Peyer's patch (tissue), 4 donors: ENCODE measurements at places on chromosomes 12 and 14. TPM values are rescaled to one million over a fixed set of nuclear protein-coding genes. Genes with fewer than 3 reads are reported as not detected.
A peak's percentile ranks its signal among the peaks of the same experiment; 100 is the strongest.

The FAIM2 gene
- 2.4 TPM for total RNA-seq

The AJUBA gene
- total RNA-seq = 0.70 TPM

The IL22 gene
- not detected for total RNA-seq

The ESRRB gene
- not detected for total RNA-seq

The SLC39A5 gene
- 950 TPM for total RNA-seq

The CLEC4D gene
- not detected for total RNA-seq

The CCDC197 gene
- total RNA-seq = not detected

The ZNF84 gene
- 39.6 TPM for total RNA-seq

The LUM gene
- total RNA-seq = 59.4 TPM

The OR11H12 gene
- not detected for total RNA-seq

The TAS2R30 gene
- 12.9 TPM for total RNA-seq

The CCND2 gene
- 91.0 TPM for total RNA-seq

DNA sequence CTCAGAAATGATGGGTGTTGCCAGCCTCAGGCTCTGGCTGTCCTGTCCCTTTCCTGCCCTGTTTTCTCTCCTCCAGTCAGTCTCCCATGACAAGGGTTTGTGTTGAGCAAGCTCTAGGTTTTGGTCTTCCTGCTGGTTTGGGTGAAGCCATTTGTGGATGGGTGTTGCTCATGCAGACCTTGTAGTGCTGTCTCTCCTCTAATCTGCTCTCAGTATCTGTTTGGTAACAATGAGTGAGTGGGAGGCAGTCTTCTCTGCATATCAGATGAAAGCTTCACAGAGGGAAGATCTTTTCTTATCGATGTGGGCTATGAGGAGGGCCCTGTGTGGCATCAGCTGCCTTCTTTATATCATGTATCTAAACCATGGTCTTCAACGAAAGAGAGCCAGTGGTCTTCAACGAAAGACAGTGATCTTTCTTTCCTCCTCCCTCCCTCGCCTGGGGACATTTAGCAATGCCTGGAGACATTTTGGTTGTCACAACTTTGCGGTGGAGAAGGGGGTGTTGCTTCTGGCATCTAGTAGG lies 3.6 kb downstream of the CMA1 start:
- no peaks in the 10 kb centered on the region for H3K36me3 ChIP-seq
- H3K27ac ChIP-seq = no peak overlapping the region
- no peaks in the 10 kb centered on the region for H3K27me3 ChIP-seq
- H3K4me1 ChIP-seq = no peaks in the 10 kb centered on the region
- H3K4me3 ChIP-seq = no peak overlapping the region

GRCh38 chr14:68853749-68854148 lies 60.9 kb upstream of the ZFP36L1 start:
- H3K4me3 ChIP-seq = no peak overlapping the region
- no peak overlapping the region for H3K27ac ChIP-seq
- H3K4me1 ChIP-seq = no peaks in the 10 kb centered on the region
- H3K36me3 ChIP-seq = no peaks in the 10 kb centered on the region
- DNase-seq = no peak

DNA sequence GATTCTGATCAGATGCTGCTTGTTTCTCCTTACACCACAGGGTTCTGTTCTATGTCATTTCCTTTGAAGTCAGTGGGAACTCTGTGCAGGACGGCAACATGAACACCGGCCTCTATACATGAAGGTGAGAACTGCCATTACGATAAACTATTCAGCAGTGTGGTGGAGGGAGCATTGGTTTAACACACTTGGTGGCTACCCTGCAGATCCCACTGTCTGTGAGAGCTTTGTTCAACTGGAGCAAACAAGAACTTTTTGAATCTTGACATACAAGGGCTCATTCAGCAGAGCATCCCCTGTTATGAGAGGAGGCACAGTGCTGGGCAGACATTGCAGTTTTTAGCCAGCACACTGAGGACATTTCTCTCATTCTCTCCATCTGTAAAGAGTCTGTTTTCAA lies 10.7 kb upstream of the FRS2 start:
- H3K27me3 ChIP-seq = no peaks in the 10 kb centered on the region
- DNase-seq = no peak
- H3K4me3 ChIP-seq = no peak overlapping the region
- H3K27ac ChIP-seq = no peak overlapping the region

- no peaks in the 10 kb centered on the region for H3K4me1 ChIP-seq
- no peak overlapping the region for H3K27ac ChIP-seq
- no peaks in the 10 kb centered on the region for H3K36me3 ChIP-seq
- no peak overlapping the region for H3K4me3 ChIP-seq
- H3K27me3 ChIP-seq = no peaks in the 10 kb centered on the region
Measured at GRCh38 chr12:19214020-19214419, 84.5 kb downstream of the PLEKHA5 start.

DNA sequence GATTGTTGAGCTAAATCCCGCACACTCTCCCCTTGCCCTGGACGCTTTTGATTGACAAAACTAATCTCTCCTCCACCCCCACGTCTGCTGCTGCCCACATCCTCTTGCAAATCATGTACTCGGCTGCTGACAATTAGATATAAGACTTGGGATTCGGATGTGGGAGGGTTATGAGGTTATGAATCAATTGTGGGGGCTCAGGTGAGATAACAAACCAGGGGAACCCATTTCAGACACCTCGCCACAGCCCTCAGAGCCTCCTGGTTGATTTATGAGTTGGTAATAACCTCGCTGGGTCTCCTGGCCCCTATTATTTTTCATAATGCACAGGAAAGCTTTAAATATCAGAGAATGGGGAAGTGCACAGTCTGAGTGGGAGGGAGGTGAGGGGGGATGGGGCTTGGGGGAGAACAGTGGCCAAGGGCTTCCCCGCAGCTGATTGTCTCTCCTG lies 449.9 kb downstream of the DPF3 start:
- DNase-seq = peak; percentile 59
- no peaks in the 10 kb centered on the region for H3K36me3 ChIP-seq
- H3K27ac ChIP-seq = no peak overlapping the region
- H3K4me3 ChIP-seq = no peak overlapping the region
- H3K27me3 ChIP-seq = no peaks in the 10 kb centered on the region
- H3K4me1 ChIP-seq = no peaks in the 10 kb centered on the region

- no peak for DNase-seq
- no peaks in the 10 kb centered on the region for H3K36me3 ChIP-seq
- H3K4me1 ChIP-seq = no peaks in the 10 kb centered on the region
- H3K4me3 ChIP-seq = no peak overlapping the region
- H3K27me3 ChIP-seq = no peaks in the 10 kb centered on the region
Measured at GRCh38 chr12:18690653-18691052, 47.2 kb downstream of the PLCZ1 start.

DNA sequence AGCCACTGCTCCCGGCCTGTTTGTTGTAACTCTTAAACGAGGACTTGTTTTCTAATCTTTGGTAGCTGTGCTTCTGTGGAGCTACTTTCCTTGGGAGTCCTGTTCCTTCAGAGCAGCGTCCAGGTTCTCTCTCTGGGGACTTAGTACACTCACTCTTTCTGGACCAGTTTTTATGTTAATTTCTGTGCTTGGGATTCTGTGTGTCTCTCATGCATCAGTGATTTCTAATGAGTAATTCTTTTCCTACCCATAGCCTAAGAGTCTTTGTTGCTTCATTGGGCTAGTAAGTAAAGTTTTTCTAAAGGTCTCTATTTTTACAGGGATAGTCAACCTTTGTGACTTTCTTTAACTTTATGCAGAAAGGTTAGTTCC lies 289.3 kb downstream of the FBXL14 start:
- H3K4me1 ChIP-seq = no peaks in the 10 kb centered on the region
- no peak overlapping the region for H3K27ac ChIP-seq
- H3K4me3 ChIP-seq = no peak overlapping the region

DNA sequence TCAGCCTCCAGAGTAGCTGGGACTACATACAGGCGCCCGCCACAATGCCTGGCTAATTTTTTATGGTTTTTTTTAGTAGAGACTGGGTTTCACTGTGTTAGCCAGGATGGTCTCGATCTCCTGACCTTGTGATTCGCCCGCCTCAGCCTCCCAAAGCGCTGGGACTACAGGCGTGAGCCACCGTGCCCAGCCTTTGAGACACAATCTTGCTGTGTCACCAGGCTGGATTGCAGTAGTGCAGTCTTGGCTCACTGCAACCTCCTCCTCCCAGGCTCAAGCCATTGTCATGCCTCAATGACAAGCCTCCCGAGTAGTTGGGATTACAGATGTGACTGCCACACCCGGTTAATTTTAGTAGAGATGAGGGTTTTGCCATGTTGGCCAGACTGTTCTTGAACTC lies 21.3 kb upstream of the STRN3 start:
- no peak overlapping the region for H3K4me3 ChIP-seq
- H3K4me1 ChIP-seq = no peaks in the 10 kb centered on the region
- no peaks in the 10 kb centered on the region for H3K27me3 ChIP-seq
- no peak overlapping the region for H3K27ac ChIP-seq

DNA sequence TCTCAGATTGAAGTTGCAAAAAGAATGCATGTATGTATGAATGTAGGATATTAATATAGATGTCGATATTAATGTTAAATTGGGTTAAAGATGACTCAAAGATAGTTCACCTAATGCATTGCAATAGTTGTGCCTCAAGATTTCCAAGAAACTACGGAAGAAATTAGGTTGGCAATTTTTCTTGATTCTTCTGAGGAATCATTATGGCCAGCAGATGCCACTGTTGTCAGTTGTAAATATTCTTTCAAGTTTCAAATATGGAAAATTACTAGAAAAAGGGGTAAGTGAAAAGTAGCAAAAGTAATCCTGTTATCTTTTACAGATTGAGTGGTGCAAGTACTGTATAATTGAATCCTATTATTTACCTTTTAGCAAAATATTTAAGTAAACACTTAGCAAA lies 202.1 kb downstream of the ADAMTS20 start:
- no peaks in the 10 kb centered on the region for H3K36me3 ChIP-seq
- no peaks in the 10 kb centered on the region for H3K4me1 ChIP-seq
- no peaks in the 10 kb centered on the region for H3K27me3 ChIP-seq
- DNase-seq = no peak

GRCh38 chr12:124623344-124624035 lies 56.1 kb upstream of the NCOR2 start:
- no peak overlapping the region for H3K4me3 ChIP-seq
- H3K27ac ChIP-seq = no peak overlapping the region
- no peaks in the 10 kb centered on the region for H3K27me3 ChIP-seq
- no peaks in the 10 kb centered on the region for H3K4me1 ChIP-seq
- no peaks in the 10 kb centered on the region for H3K36me3 ChIP-seq
- DNase-seq = no peak

GRCh38 chr14:104051092-104051813 lies 34.2 kb upstream of the ASPG start:
- no peaks in the 10 kb centered on the region for H3K27me3 ChIP-seq
- no peak overlapping the region for H3K27ac ChIP-seq
- H3K36me3 ChIP-seq = no peaks in the 10 kb centered on the region
- no peak overlapping the region for H3K4me3 ChIP-seq

GRCh38 chr12:25248137-25248536 lies 2.6 kb downstream of the KRAS start:
- no peaks in the 10 kb centered on the region for H3K36me3 ChIP-seq
- no peak overlapping the region for H3K27ac ChIP-seq
- H3K4me3 ChIP-seq = no peak overlapping the region
- peaks cover 7% of the 10 kb centered on the region for H3K4me1 ChIP-seq

DNA sequence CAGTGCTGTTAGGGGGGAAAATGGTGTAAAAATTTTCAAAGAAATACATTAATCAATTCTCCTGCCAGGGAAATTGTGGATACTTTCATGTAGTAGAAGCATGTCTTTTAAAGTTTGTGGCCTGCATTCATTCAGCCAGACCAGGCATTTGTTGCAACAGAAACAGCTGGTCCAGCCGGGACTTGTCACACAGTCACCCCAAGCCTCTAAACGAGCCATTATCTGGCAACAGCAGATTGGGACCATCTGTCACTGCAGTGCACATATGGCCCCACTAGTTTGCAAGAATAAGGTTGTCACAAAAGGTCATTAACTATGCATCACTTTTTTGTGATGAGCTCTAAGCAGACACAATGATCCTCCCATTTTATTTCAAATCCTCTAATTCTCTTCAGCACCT lies 193.9 kb downstream of the PHLDA1 start:
- H3K27me3 ChIP-seq = no peaks in the 10 kb centered on the region
- DNase-seq = no peak
- H3K4me3 ChIP-seq = no peak overlapping the region
- H3K27ac ChIP-seq = no peak overlapping the region

- DNase-seq = no peak
- no peaks in the 10 kb centered on the region for H3K36me3 ChIP-seq
- no peaks in the 10 kb centered on the region for H3K27me3 ChIP-seq
- peak overlapping the region; percentile 8 for H3K27ac ChIP-seq
Measured at GRCh38 chr12:124436366-124436765, 131.0 kb downstream of the NCOR2 start.

- no peak for DNase-seq
- no peak overlapping the region for H3K27ac ChIP-seq
- H3K4me3 ChIP-seq = no peak overlapping the region
- H3K4me1 ChIP-seq = no peaks in the 10 kb centered on the region
- no peaks in the 10 kb centered on the region for H3K27me3 ChIP-seq
Measured at GRCh38 chr12:123122626-123123025, 28.3 kb downstream of the PITPNM2 start.

- H3K4me1 ChIP-seq = no peaks in the 10 kb centered on the region
- no peak for DNase-seq
- no peak overlapping the region for H3K4me3 ChIP-seq
- no peak overlapping the region for H3K27ac ChIP-seq
Measured at GRCh38 chr12:60335745-60336144, 739.9 kb downstream of the SLC16A7 start.

- H3K4me3 ChIP-seq = no peak overlapping the region
- H3K27me3 ChIP-seq = no peaks in the 10 kb centered on the region
- H3K27ac ChIP-seq = no peak overlapping the region
- no peaks in the 10 kb centered on the region for H3K4me1 ChIP-seq
- no peak for DNase-seq
- no peaks in the 10 kb centered on the region for H3K36me3 ChIP-seq
Measured at GRCh38 chr12:9332564-9332963, 124.4 kb upstream of the PZP start.

- no peaks in the 10 kb centered on the region for H3K36me3 ChIP-seq
- H3K27ac ChIP-seq = no peak overlapping the region
- no peaks in the 10 kb centered on the region for H3K4me1 ChIP-seq
- DNase-seq = no peak
Measured at GRCh38 chr14:54085841-54086240, 129.2 kb upstream of the BMP4 start.

- no peak overlapping the region for H3K27ac ChIP-seq
- DNase-seq = no peak
- H3K27me3 ChIP-seq = no peaks in the 10 kb centered on the region
- H3K4me3 ChIP-seq = no peak overlapping the region
Measured at GRCh38 chr12:27112871-27113270, 30.5 kb upstream of the C12orf71 start.
